Uterine smooth muscle cell (primary cell): ENCODE measurements at places on chromosomes 3 and 15. TPM values are rescaled to one million over a fixed set of nuclear protein-coding genes. Genes with fewer than 3 reads are reported as not detected.

ARMC8 gene
- 48.2 and 57.9 TPM in 2 replicates for total RNA-seq

STXBP5L gene
- total RNA-seq: under 0.01 TPM in 1 of 2 replicates, not detected in the other

SPESP1 gene
- total RNA-seq: 1.2 and 3.2 TPM in 2 replicates

ACP3 gene
- 11.1 and 27.1 TPM in 2 replicates for total RNA-seq

ZWILCH gene
- total RNA-seq: 15.2 and 39.3 TPM in 2 replicates

CRABP1 gene
- not detected in 2 replicates for total RNA-seq

GNB5 gene
- 42.4 and 45.4 TPM in 2 replicates for total RNA-seq

SAMMSON gene
- total RNA-seq: 0.11 and 0.25 TPM in 2 replicates

EFHB gene
- total RNA-seq: under 0.01 and 0.11 TPM in 2 replicates

MYRIP gene
- 0.12 and 0.22 TPM in 2 replicates for total RNA-seq

RTP1 gene
- total RNA-seq: not detected in 2 replicates

PLSCR5 gene
- total RNA-seq: not detected in 2 replicates

LMAN1L gene
- 0.11 TPM in 1 of 2 replicates, not detected in the other for total RNA-seq

PLA2G4E gene
- not detected in 2 replicates for total RNA-seq

CHRNB4 gene
- total RNA-seq: not detected in 2 replicates

RHCG gene
- not detected in 2 replicates for total RNA-seq

KBTBD8 gene
- 3.2 and 4.0 TPM in 2 replicates for total RNA-seq

ZNF501 gene
- 7.1 and 8.1 TPM in 2 replicates for total RNA-seq

APBA2 gene
- total RNA-seq: 2.9 and 10.7 TPM in 2 replicates

INSYN1 gene
- total RNA-seq: 0.11 and 0.50 TPM in 2 replicates

PTH1R gene
- total RNA-seq: 1.00 and 1.1 TPM in 2 replicates

LRRIQ4 gene
- 0.11 TPM in 1 of 2 replicates, not detected in the other for total RNA-seq

NOX5 gene
- total RNA-seq: 0.22 and 0.25 TPM in 2 replicates

CCR3 gene
- not detected in 2 replicates for total RNA-seq

PARP15 gene
- total RNA-seq: under 0.01 and 0.11 TPM in 2 replicates

LIPC gene
- 0.11 and 0.37 TPM in 2 replicates for total RNA-seq

DCLK3 gene
- under 0.01 TPM in 1 of 2 replicates, not detected in the other for total RNA-seq

CD200 gene
- total RNA-seq: 0.44 and 2.9 TPM in 2 replicates

CKMT1B gene
- total RNA-seq: not detected in 2 replicates

CHRM5 gene
- total RNA-seq: 0.75 TPM in 1 of 2 replicates, not detected in the other

ACTRT3 gene
- total RNA-seq: 3.7 and 4.2 TPM in 2 replicates

LARP6 gene
- total RNA-seq: 143 and 174 TPM in 2 replicates

EFCAB12 gene
- total RNA-seq: under 0.01 TPM in 1 of 2 replicates, not detected in the other

C3orf20 gene
- total RNA-seq: not detected in 2 replicates

SLC2A2 gene
- not detected in 2 replicates for total RNA-seq

IL12A gene
- total RNA-seq: 3.4 and 4.1 TPM in 2 replicates

TMEM266 gene
- total RNA-seq: not detected in 2 replicates

ADGRG7 gene
- total RNA-seq: 1.1 and 49.1 TPM in 2 replicates

TM6SF1 gene
- total RNA-seq: 0.22 and 0.62 TPM in 2 replicates

WHAMM gene
- 4.4 and 4.6 TPM in 2 replicates for total RNA-seq

MORC1 gene
- total RNA-seq: not detected in 2 replicates
